Tibial artery (tissue), 4 donors: ENCODE measurements at places on chromosomes 3 and 15.
A peak's percentile ranks its signal among the peaks of the same experiment; 100 is the strongest.

DNA sequence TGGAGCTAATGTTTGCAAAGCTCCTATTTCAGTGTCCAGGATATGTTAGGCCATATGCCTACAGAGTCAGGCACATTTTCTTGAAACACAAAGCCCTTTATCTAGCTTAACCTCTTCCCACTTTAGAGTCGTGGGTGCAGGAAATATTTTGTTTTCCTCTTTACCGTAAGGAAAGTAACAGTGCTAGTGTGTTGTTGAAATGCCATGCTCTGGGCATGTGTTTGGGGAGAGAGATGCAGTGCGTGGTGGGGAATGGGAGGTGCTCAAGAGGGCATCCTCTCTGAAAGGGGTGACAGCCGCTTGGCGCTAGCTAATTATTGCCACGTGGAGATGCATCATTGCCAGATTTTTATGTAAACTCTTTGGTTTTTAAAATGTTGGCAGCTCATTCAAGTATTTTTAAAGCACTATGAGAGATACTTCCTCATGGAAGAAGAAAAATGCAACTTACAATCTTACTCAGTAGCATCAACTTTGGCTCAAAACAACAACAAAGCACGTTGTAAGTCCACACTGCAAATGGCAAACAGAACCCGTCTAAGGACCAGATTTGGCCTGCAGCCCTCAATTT is 152.6 kb downstream of the LPP start:
- DNase-seq, result no peak

- DNase-seq, result no peak
Observed at GRCh38 chr3:134803051-134803505, 8.0 kb downstream of the EPHB1 start.

DNA sequence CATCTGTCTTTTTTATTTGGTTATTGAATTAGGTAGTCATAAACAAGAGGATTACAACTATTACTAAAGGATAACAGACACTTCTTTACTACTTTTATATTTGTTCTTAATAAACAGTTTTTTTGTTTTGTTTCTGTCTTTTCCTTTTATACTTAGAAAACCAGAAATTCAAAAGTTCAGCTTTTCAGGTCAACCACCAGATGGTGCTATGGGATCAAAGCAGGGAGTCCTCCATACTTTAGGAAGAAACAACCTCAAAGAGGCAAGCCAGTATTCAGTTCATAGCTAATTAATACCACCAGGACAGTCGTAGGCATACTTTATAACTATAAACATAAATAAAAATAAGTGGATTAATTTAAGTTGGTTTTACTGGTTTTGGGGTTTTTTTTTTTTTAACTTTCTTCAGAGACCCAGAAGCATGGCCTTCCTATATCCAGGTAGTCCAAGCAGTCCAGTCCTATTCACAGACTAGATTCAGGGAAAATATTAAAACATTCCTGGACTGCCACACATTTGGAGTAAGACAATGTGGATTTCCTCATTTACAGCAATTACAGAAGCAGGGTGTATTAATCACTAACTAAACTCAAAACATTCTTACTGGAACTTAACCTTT is 16.0 kb upstream of the EID1 start:
- no peak for DNase-seq

DNA sequence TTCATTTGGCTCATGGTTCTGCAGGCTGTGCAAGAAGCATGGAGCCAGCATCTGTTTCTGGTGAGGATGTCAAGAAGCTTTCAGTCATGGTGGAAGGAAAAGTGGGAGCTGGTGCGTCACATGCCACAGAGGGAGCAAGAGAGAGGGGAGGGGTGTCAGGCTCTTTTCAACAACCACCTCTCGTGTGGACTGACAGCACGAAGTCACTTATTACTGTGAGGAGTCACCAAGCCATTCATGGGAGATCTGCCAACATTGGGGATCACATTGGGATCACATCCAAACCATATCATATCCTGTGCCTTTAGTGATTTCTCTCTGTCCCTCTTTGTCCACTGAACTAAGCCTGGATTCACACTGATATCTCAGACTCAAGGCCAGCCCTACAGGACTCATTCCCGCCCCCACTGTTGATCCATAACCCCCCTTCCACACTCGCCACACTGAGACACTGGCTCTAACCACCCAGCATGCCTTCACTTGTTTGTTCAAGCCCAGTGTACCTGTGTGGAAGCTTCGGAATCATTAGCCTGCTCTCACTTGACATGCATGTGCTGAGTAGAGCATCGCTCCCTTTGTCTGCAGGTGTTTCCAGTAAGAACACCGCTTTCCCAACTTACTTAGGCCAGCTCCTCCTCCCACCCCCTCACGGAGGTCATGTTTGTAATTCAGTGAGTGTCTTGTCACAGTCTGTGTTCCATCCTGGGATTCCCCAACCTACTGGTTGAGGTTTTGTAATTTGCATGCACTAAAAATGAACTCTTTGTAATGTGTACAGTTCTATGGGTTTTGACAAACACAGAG is 132.2 kb downstream of the KLF13 start:
- DNase-seq, result peak; percentile 44
